ENCODE measurements at places on chromosomes 5 and 9.

- DNase-seq: no peak
These were observed at the start of gene PCSK1 for GRCh38 chr5:96433066-96433447. PCSK1 (minus strand) TSS chr5:96433248; CDS start chr5:96433042, 206 bp downstream.

DNA sequence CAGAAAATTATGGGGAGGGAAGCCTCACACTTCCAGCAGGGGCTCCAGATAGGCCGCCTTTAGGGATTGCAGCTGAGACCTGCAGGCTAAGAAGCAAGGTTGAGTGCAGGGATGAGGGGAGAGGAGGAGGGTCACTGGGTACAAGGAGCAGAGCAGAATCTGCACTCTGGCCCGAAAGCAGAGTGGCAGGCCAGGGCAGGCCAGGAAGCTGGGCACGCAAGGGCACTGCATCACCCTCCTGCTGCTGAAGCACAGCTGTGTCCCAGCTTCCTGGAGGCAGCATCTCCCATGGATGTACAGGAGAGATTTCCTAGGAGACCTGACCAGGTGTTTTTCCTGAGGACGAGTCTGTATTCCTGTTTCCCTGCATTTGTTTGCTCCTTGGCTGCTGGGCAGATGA is 92.1 kb downstream of the SYK start:
- no peak for DNase-seq

DNA sequence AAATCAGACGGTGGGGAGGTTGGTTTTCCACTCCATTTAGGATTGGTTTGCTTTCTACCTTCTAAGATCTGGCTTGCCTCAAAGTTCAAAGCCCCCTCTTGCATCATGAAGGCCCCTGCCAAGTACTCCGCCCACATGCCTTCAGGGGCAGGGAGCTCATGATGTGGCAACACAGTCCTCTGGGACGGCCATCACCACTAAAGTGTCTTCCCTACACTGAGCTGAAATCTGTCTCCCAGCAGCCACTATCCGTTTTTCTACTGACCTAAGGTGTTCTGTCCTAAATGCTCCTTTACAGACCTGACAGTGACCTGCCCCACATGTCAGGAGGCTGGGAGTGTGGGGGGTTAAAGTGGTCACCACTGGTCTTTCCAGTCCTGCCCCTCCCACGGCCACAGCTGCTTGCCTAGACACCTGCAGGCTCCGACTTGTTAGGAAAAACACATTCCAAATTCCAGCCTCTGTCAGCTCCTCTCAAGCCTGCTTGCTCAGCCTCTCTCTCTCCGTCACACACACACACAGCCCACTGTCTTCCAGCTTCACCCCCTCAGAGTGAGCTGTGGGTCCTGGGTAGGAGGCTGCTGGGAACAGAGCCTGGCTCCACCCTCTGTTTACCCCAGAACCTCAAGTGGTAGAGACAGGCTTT is 44.9 kb downstream of the SHB start:
- DNase-seq: peak; percentile 80

DNA sequence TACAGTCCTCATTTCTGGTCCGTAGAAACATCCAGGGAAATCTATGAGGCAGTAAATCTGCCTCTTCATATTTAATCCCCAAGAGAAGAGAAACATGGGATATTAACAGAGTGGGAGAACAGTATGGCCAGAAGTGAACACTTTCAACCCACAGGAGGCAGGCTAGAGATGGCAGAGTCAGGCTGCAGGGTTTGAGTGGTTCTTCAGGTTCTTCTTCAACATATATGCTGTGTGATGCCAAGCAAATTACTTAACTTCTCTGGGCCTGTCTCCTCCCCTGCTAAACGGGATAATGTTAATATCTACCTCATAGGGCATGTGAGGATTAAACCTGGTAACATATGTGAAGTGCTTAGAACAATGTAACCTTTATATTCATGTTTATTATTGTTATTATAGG is 321.8 kb downstream of the PSAT1 start:
- no peak for DNase-seq

GRCh38 chr5:35458824-35459207 is 158.8 kb upstream of the SPEF2 start:
- no peak for DNase-seq

- no peak for DNase-seq
These were observed 19.7 kb upstream of the CSF1R start for GRCh38 chr5:150105928-150106615.

DNA sequence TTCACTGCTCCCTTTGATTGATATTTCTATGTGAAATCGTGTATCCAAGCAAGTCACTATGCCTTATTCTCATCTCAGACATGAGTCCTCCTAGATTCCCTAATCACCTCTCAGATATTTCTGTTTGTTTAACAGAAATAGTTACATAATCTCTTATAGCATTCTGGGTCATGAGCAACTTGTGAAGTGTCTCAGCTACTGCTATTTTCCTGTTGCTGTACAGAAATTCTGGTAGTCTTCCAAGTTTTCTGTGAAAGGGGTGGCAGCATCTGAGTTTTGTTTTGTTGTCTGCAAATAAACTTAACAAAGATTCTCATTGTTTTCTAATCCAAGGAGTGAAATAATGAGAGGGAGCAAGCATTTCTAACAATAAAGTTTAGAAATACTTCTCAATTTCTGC is 256.9 kb upstream of the ST8SIA4 start:
- peak; percentile 83 for DNase-seq

DNA sequence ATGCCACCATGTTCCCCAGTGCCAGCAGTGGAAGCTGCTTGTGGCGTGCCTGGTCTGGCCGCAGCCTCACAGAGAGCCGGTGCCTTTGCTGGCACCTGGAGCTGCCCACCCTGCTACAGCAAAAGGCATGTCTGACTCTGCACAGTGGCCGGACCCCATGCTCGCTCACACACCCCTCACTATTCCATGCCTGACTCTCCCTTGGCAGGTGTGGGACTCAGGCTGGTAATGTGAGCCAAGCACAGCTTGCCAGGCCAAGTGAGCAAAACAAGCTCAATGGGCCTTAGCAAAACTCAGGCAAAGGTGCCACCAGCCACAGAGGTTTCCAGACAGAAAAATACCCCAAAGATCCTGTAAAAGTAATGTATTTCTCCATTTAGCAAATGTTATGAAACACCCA is 15.5 kb downstream of the GNA14 start:
- DNase-seq: no peak

DNA sequence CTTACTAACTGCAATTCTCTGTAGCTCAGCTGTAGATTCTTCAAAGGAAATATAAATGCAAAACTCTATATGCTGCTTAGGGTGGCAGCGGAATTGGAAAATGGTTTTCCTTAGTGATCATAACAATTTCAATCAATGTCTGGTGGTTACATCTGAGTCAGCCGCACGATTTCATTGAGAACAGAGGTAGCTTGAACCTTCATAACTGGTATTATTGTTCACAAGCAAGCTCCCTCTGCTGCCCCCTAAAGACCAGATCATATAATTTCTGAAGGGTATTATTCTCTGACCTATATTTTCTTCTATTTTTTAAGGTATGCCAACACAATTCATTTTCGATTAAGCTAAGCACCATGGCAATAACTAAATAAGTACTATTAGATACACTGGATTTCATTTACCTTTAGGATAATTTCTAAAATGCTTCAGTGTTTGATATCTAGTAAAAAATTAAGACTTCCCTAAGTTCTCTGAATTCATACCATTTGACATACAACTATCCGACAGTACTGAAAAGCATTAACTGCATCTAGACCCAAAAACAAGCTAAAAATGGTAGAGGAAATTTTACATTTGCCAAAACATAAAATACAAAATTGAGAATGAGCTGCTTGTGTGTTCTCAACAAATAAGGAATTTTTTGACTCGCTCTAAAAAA is 181.1 kb upstream of the SPEF2 start:
- peak; percentile 7 for DNase-seq

DNA sequence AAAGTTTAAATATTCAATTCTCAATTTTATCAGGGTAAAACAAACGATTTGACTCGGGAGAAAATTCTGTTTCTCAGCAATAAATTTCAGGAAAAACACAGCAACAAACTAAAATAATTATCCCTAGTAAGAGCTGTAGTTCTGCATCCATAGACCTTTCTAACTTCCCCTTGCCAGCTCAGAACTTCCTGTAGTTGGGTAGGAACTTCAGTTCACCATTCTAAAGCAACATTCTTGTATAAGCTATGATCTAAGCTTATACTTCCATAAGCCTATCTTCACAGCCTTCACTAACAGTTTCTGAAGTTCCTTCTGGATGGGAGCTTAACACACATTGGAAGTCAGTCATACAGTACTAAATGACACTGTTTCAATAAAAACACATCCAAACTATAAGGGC is 96.6 kb downstream of the UBAP2 start:
- no peak for DNase-seq

- peak; percentile 82 for DNase-seq
These were observed 150.4 kb downstream of the SPOCK1 start for GRCh38 chr5:137348759-137349158.

GRCh38 chr5:42109006-42109572 is 184.0 kb downstream of the FBXO4 start:
- no peak for DNase-seq

GRCh38 chr5:37400501-37400900 is 21.4 kb downstream of the WDR70 start:
- no peak for DNase-seq

DNA sequence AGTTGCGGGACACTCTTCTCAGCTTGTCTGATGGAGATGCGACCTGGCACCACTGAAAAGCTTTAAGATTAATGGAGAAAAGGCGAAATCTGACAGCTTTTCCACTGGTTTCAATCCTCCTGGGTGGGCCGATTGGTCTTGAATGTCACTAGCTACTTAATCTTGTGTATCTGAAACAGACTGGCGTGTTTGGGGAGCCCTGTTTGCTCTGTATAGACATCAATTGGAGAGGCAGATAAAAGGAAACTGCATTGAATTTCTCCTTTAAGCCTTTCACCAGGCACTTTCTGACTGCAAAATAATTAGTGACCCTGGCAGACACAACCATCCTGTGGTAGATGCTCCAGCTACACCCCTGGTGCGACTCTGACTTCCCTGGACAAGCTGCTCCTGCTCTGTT is 224.2 kb downstream of the NDUFS4 start:
- no peak for DNase-seq

DNA sequence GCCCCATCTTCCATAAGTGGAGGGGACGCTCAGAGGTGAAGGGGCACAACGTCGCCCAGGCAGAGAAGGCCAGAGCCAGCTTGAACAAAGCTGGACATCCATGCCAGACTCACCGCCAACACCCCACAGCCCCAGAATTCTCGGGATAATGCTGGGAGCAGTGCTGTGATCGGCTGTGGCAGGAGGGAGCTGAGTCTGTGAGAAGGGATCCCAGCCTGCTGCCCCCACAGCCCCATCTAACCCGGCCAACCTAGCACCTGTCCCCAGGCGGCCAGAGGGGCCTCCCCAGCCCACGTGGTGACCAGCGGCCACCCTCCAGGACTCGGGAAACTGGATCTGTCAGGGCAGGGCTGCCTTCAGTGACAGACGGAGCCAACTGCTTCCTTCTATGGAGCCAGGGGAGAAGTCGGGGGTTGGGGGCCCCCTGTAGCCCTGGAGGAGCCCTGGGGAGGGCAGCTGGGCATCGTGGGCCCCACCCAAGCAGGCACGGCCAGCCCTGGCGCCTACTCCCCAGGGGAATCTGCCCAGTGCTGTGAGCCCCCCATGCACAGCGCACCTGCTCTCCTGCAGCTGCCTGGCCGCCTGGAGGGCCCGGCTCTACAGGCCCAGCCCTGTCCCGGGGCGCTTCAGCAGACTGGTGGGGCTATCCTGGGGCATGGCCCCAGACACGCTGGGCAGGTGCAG is 6.0 kb downstream of the BRD3 start:
- DNase-seq: no peak

GRCh38 chr9:89756891-89757537 is 152.2 kb downstream of the GADD45G start:
- no peak for DNase-seq

DNA sequence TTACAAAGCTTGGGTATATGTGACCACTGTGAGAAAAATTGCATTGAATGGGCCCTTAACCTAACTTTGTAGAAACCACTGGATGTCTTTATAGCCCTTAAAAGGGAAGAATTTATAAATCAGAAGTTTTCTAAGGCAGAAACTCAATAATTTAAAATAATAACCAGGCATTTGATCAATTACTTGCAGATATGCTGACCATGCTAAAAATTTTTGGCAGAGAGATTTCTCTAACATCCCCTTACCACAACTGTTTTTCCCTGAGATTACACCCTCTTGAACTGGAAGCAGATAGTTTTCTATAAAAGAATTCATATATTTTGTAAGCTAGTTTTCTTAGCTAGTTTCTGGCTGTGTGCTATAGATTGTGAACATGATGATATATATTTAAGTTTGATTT is 428.3 kb downstream of the KIF4B start:
- no peak for DNase-seq

Data from globus pallidus (tissue), 1 donor.